ENCODE measurements at places on chromosomes 4 and X.

DNA sequence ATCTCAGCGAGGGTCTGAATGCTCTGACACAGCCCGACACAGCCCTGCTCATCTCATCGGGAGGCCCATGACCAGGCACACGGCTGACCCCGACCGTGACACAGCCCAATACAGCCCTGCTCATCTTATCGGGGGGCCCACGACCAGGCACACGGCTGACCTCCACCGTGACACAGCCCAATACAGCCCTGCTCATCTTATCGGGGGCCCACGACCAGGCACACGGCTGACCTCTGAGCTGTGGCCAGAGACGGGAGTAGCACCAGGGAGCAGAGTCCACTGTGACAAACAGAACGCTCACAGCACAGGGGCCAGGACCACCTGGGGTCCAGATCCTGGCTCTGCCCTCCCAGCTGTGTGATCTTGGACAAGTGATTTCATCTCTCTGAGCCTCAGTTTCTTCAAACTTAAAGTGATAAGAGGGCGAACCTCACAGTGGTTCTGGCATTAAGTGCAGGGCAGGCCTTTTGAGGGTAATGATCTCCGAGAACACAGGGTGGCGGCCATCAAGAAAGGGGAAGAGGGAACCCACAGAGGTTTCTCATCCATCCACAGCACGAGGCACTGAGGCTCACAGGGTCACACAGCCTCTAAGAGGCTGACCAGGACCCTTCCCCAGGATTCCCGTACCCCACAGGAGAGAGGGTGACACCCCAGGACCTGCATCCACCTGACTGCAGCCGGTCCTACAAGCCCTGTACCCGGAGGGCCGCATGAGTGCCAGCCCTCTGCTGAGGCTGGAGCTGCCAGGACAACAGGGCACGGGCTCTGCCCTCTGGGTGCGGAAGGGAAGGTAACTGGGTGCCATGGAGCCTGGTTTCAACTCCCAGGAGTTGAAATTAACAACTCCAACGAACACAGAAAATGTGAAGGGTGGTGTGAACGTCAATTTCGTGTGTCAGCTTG, 60.1 kb downstream of the WFS1 start:
- DNase-seq = no peak

- peak; percentile 60 for DNase-seq
Measured at GRCh38 chrX:24259544-24260240, 54.2 kb downstream of the SUPT20HL2 start.

- no peak for DNase-seq
Measured at GRCh38 chr4:142347241-142347640, 498.9 kb downstream of the INPP4B start.

GRCh38 chr4:79959652-79960051, 113.4 kb downstream of the ANTXR2 start:
- DNase-seq = no peak
